ENCODE measurements at places on chromosomes 1 and 21.

GRCh38 chr1:119702384-119702783 lies 9.3 kb upstream of the PHGDH start:
- peak; percentile 13 for DNase-seq

GRCh38 chr1:44786841-44787426 lies 1.0 kb downstream of the BEST4 start:
- DNase-seq = no peak

GRCh38 chr1:24964811-24965570 lies 34.9 kb upstream of the RUNX3 start:
- peak; percentile 82 for DNase-seq

DNA sequence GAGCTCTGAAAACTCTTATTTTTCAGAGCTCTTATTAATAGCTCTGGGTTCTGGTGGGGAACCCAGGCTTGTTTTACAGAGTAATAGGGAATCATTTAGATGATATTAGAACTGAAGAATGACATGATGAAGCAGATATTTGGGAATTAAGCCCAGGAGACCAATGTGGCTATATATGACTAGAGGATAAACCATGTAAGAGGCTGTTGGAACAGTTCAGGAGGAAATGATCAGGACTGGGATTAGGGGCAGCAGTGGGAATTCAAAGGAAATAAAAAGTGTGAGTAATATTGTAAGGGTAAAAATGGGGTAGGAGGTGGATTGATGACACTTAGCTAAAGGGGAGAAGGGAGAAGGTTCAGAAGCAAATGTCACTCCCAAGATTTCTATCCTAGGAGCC lies 58.6 kb downstream of the GIPC2 start:
- no peak for DNase-seq

GRCh38 chr1:112988367-112988766 lies 32.4 kb upstream of the SLC16A1 start:
- no peak for DNase-seq

GRCh38 chr1:110515041-110515440 lies 3.9 kb downstream of the KCNA10 start:
- DNase-seq = no peak
